ENCODE measurements at places on chromosomes 12 and 14.

GRCh38 chr12:46556819-46557524 is 184.4 kb upstream of the SLC38A2 start:
- DNase-seq = peak; percentile 87

GRCh38 chr14:67365476-67365875 is 5.3 kb downstream of the EIF2S1 start:
- DNase-seq = no peak

DNA sequence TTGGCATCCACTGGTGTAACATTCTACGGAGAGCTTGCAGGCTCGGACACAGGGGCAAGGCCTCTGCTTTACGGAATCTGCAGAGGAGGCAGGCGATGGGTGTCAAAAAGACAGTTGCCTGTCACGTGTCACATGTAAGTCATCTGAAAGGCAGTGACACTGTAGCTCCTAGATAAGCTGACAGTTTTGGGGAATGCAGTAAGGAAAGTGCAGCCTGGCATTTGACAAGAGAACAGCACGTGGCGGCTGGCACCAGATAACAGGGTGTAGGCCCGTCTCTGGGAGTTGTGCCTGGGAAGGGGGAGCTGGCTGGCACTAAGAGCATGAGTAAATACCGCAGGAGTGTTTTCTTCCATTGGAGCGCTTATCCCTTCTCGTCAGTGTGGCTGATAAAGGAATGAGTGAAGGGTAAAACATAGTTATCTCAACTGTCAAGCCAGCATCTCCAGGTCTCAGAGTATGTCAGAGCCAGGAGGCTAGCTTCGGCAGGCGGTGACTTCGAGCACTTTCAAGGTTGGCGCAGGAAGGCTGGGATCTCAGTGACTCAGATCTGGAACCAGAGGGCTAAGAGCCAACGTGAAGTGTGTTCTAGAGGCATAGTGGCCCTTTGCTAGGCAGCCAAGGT is 26.1 kb downstream of the ADCK1 start:
- no peak for DNase-seq

DNA sequence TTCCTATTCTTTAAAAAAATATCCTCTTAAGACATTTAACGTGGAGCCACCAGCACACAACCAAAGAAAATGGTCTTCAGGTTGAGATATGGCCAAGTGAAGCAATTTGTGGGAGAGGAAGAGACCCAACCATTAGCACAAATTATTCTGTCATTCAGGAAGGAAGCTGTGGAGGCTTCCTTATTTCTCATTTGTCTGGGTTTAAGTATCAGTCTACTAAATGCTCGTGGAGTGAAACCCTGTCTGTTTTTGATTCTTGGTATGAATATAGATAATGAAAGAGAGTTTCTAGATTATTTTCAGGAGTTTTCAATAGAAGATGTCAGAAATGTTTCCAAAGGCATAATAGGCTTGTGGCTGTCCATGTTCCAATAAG is 125.1 kb downstream of the GPR65 start:
- DNase-seq = no peak

GRCh38 chr12:62552906-62553556 is 86.4 kb downstream of the MON2 start:
- DNase-seq = no peak
